Activated naive CD4-positive, alpha-beta T cell treated with anti-CD3 and anti-CD28 coated beads, Interleukin-2, amount 50 U/mL, for 72 hours (primary cell): ENCODE measurements at places on chromosomes 12 and 14.

DNA sequence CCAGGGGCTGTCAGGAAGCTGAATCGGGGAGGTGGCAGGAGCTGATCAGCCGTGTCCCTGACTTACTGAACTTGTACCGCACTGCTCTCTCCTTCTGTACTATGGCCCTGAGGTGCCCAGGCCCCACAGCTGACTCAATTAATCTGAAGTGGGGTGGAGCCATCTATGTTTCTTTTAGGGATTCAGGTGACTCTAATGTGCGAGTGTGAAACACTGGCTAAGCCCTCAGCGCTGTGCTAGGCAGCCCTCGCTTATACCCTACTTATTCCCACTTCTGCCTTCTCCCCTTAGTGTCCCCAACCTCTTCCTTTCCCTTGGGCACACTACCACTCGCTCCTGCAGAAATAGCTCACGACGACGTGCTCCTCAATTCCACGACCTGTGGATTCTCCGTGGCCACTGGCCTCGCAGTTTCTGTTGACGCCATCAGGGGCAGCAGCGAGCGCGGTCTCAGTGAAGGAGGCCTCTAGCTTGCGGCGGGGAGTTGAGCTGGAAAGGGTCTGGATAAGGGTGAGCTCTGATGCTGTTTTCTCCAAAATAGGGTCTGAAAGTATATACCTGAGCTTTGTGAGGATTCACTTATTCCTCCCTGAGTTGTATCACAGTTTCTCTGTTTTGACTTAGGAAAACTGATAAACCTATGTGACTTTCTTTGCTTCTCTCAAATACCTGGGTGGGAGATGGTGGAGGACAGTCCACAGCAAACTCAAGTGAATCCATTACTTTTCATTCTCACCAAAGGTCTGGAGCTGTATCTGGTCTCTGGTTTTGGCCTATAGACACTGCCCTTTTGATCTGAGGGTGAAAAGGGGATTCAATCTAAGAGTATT is 167.6 kb downstream of the SLC41A2 start:
- DNase-seq: no peak

GRCh38 chr12:49982246-49983087 is 9.7 kb downstream of the AQP6 start:
- DNase-seq: no peak

DNA sequence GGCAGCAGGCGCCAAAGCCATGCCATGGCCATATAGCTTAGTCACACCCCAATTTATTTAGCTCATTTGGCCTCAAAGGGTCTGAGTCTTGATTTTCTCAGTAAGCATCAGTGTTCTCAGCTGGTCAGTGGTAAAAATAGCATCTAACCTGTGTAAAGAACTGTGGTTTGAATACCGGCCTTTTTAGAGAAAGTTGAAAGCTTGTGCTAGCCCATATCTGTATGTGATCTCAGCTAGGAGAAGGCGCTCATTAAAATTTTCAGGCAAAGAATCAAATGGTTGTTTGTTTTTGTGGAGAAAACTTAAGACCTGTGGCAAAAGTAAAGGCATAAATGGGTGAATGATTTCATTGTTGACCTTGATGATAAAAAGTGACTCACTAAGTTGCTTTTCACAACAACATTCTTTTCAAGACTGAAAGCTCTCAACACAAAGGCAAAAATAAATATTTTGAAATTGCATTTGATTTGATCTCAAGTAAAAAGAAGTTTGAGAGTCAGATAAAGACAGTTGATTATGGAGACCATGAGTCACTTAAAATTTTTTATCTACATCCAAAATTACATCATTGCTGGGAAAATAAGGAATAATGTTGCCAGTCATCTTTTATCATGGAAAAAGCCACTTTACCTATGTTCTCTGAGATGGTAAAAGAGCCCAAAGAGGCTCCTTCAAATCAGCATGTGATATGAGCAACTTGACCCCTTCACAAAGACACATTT is 128.5 kb upstream of the RGS6 start:
- DNase-seq: no peak

GRCh38 chr12:107488666-107489065 is 196.9 kb upstream of the PWP1 start:
- no peak for DNase-seq

GRCh38 chr12:131716282-131716681 is 5.4 kb downstream of the SFSWAP start:
- DNase-seq: no peak

DNA sequence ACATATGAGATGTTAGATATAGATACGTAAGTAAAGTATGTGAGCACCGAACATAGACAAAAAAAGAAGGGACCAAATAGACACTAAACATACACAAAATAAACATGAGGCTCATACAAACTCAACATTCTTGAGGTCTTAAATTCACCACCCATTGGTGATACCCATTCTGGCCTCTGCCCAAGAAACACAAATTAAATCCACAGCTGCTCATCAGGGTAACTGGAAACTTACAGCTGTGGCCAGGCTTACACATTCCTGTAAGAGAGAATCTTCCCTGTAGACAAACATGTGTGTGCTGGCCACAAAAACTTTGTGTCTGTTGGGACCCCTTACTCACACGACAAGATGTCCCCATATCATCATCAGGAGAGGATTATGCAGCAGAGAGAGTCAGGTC is 22.4 kb downstream of the MAGOHB start:
- DNase-seq: no peak

DNA sequence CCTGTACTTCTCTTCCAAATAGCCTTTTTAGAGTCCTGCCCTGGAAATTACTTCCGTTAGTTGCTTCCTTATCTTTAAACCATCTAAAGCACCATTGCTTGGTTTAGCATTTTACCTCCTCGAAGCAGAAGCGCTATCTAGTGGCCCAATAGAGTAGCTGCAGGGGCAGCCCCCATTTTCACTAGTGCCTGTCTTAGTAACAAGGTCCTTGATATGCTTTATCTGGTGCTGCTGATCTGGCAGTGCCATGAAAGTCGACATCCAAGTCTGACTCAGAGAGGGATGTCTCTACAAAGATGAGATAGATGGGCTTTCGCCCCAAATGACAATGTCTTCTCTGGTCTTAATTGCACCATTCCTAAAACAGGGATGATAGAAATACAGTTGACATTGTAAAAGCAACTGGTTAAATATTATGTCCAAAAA is 25.0 kb upstream of the CIT start:
- DNase-seq: peak; percentile 69

DNA sequence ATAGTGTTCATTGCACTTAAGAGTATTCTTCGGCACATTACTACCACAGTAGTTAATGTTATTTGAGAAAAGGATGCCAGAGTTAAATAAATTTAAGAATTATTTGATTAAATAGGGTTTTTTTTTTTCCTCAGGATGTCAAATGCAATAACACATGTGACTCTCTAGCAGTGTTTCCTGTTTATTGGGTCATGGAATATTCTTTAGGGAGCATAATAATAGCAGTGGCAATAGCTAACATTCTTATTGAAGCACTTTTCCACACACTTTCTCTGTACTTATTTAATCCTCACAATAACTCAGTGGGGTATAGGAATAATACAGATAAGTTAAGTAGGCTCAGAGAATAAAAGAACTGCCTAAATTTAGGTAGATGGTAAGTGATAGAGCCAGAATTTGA is 44.3 kb downstream of the SCYL2 start:
- no peak for DNase-seq

- no peak for DNase-seq
Observed at GRCh38 chr12:117744418-117744817, 224.4 kb downstream of the KSR2 start.

DNA sequence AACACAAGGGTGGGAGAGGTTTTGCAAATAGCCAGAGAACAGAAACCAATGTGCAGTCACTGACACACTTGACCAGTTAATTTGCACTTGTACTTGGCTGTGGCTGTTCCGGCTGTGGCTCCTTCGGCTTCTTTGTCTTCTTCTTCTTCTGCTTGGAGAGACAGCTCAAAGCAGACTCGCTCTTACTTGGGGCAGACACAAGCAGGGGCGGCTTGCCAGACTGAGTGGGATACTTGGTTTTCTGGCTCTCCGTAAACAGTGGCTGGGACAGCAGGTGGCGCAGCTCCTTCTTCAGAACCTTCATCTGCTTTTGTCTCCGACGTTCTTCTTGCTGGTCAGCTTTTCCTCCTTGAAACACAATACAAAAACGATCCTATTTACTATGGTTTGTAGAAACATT is 25.0 kb downstream of the OTUB2 start:
- no peak for DNase-seq

DNA sequence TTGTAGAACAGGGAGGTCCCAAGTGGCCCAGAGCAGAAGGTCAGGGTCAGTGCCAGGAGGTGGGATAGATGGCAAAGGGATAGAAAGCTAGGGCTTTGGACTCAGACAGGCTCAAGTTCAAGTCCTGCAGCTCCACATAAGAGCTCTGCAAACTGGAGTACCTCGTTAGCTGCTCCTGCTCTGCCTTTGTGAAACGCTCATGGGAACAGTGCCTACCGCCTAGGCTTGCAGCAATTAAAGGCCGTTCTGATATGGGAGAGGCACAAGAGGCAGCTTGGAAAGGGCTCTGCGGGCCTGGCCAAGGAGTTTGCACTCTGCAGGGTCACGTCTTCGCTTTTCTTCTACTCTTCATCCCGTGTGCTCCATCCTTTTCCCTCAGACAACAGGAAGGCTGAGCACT is 54.1 kb downstream of the MAP1LC3B2 start:
- no peak for DNase-seq

DNA sequence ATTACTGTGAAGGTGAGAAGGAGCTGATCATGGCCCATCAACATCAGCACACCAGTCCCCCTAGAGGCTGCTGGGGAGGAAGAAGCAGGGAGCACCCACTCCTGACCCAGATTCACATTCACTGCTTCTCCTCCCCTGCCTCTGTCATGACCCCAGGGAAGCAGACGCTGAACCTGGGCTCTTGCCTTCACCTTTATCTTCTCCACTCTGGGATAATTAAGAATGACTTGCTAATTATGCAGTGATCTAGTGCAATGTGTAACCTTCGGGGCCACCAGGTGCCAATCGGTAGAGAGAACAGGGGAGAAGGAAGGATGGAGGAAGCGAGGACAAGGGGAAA is 44.4 kb upstream of the IQSEC3 start:
- no peak for DNase-seq

- DNase-seq: no peak
Observed at GRCh38 chr12:68111995-68112394, 47.5 kb downstream of the IFNG start.

- peak; percentile 14 for DNase-seq
Observed at GRCh38 chr12:116508145-116509121, 50.7 kb upstream of the MAP1LC3B2 start.

- DNase-seq: peak; percentile 58
Observed at GRCh38 chr12:68259318-68259940, 6.0 kb upstream of the IL22 start.

- DNase-seq: no peak
Observed at GRCh38 chr12:3446235-3446634, 44.8 kb upstream of the PRMT8 start.

DNA sequence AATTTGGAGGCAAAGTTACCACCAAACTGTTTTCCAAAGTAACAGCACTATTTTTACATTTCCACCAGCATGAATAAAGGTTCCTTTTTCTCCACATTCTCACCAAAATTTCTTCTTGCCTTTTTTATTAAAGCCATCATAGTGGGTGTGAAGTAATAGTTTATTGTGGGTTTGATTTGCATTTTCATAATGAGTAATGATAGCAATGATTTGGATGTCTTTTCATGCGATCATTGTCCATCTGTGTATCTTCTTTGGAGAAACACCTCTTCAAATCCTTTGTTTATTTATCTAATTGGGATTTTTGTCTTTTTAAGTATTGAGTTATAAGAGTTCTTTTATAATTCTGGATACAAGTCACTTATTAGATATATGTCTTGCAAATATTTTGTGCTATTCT is 172.7 kb downstream of the CNTN1 start:
- no peak for DNase-seq

GRCh38 chr14:72883961-72884360 is 9.9 kb downstream of the DPF3 start:
- DNase-seq: no peak

GRCh38 chr12:27076468-27076867 is 5.9 kb downstream of the C12orf71 start:
- DNase-seq: no peak

- DNase-seq: no peak
Observed at GRCh38 chr14:39734306-39734705, 302.1 kb upstream of the FBXO33 start.

DNA sequence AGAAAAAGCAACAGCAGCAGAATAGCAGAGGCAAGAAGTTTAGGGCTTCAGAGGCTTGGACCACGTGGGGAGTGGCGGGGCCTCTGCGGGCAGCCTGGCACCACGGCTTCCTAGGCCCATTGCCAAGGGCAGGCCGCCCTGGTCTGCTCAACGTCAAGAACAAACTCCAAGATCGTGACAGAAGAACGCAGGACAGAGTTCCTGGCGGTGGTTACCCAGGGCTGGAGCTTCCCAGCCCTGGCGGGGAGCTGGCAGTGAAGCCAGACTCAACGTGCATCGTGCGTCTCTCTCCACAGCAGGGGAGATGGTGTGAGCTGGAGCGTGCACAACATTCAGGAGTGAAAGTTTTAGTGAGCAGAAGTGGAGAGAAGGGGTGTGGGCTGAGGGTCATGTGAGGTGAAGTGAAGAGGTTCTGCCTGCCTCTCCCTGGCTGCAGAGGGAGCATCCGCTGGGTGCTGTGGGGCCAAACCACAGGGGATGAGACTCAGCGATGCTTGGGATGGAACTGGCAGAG is 13.9 kb upstream of the CACNA2D4 start:
- DNase-seq: no peak
